ENCODE measurements at places on chromosomes 7 and 10. TPM values are rescaled to one million over a fixed set of nuclear protein-coding genes. Genes with fewer than 3 reads are reported as not detected.

The ALDH18A1 gene
- 33.4 TPM for total RNA-seq

The SYT15B gene
- 15.0 TPM for total RNA-seq

The SHH gene
- total RNA-seq: 0.62 TPM

The CYP3A7 gene
- total RNA-seq: not detected

The ENO4 gene
- 0.67 TPM for total RNA-seq

The CFTR gene
- total RNA-seq: 11.6 TPM

The NPFFR1 gene
- total RNA-seq: not detected

The EPO gene
- total RNA-seq: not detected

The MAPK8 gene
- 13.6 TPM for total RNA-seq

The STAG3 gene
- not detected for total RNA-seq

GRCh38 chr10:29327746-29328102 is 38.9 kb downstream of the LYZL1 start:
- no peak for DNase-seq

- no peak for DNase-seq
These were observed 61.5 kb downstream of the GDI2 start for GRCh38 chr10:5751601-5752253.

GRCh38 chr10:6995831-6996230 is 415.0 kb downstream of the SFMBT2 start:
- no peak for DNase-seq

- DNase-seq: no peak
These were observed 57.9 kb upstream of the TMEM72 start for GRCh38 chr10:44853148-44853734.

DNA sequence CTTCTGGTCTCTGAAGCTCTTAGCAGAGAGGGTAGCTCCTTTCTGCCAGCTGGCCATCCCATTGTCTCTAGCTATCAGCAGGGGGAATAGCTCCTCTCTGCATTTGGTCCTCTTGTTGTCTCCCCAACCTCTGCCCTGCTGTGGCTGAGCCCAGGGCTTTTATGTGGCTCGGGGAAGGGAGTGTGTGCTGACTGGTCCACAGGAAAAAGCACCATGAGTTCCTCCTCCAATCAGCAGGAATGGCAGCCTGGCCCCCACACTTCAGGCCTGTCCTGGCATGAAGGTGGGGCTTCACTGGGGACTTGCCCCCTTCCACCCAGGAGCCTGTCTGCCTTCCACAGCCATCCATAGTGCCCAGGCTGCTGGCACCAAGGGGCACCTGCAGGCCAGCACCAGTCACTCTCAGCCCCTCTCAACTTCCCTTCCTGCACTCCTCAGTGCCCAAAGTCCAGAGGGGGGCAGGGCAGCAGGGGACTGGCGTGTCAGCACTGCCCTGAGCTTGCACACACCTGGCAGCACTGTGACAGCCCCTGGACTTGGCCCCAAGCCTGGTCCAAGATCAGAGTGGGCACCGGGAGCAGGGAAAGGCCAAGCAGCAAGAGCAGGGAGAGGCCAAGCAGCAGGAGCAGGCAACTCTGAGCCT is 36.2 kb downstream of the NOLC1 start:
- no peak for DNase-seq

GRCh38 chr10:19245889-19246752 is 197.5 kb downstream of the MALRD1 start:
- DNase-seq: no peak

DNA sequence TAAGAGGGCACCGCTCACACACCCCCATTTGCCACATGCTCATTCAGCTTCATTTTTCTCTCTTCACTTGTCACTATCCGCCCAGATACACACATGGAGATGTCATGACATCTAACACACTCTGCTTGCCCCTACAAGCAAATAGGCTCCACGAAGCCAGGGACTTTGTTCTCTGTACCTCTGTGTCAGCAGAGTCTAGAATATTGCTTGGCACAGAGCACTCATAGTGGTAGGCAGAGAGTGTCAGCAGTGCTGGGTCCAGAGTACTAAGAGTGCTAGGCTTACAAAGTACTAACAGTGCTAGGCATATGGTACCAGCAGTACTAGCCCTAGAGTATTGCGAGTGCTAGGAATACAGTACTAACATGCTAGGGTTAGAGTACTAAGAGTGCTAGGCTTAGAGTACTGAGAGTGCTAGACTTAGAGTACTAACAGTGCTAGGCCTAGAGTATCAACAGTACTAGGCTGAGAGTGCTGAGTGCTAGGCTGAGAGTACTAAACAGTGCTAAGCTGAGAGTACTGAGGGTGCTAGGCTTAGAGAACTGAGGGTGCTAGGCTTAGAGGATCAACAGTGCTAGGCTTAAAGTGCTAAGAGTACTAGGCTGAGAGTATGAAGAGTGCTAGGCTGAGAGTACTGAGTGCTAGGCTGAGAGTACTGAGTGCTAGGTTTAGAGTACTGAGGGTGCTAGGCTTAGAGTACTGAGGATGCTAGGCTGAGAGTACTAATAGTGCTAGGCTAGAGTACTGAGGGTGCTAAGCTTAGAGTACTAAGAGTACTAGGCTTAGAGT is 166.1 kb downstream of the PRKAG2 start:
- no peak for DNase-seq

- DNase-seq: no peak
These were observed 353.4 kb upstream of the GALNT17 start for GRCh38 chr7:70778585-70778984.

DNA sequence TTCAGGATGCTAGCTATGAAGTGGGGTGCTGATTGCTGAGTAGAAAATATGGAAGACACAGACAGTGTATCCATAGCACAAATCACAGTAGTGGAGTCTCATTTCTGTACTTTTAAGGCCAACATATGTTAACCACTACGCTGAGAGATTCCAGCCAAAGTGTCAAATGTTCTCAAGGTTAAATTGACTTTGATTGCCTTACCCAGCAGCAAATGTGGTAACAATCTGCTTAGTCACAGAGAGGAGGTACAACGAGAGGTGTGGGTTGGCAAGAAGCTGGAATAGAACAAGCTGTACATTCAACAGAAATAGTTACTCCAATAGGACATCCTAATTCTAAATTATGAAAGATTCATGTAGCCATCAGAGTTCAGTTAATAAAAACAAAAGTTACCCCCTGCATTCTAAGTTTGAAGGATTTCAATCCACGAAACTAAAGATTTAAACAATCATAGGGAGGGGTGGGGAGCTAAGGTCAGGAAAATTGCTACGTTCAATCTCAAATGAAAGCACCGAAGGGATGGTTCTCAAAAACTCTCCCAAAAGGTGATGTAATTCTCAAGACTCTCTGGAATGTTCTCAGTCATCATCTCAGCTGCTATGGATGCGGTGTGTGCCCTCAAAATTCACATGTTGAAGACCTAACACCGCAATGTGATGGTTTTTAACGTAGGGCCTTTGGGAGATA is 137.0 kb downstream of the ETV1 start:
- no peak for DNase-seq

DNA sequence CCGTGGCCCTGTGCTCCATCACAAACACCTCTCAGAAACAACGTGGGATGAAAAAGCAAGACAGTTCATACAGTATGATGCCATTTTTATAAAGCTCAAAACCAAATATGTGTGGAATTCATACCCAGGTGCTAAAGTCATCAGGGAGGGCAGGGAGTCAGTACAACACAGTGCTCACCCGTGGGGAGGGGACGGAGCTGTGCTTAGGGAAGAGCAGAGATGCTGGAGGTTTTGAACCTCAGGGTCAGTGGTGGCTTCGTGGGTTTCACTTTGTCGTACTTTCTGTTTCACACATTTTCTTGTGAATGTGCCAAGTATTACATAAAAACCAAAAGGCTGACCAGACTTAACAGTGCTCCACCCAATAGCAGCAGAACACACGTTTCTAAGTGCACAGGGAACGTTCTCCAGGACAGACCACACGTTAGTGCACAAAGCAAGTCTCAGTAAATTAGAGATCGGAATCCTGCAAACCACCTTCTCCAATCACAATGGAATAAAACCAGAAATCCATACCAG is 21.2 kb downstream of the ZMIZ2 start:
- no peak for DNase-seq

DNA sequence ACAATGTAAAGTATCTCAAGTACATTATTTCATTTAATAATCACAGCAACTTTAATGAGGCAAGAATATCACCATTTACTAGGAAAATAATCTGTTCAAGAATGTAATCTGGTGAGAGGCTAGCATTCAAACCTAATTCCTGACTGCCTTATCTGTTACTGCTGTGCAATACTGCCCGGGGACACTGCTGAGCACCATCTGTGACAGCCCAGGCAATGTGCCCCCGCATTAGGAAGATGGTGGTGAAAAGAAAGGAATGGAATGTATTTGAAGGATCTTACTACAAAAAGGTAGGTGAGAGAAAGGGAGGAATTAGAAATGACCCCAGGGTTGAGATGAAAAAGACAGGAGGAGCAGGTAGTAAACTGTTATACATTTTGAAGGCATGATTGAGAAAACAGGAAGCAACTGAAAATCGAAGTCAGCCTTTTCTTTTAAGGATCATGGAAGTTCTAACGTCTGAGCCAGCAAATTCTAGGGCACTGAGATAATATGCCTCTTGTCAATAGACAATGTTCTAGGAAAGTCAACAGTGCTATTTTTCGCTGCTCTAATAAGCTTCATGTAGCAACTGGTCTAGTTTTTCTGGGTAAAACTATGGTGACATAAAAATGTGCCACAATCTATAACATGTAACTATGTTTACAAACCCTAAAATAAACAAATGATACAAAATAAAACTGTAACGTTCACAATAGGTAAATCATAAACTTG is 90.4 kb downstream of the ETV1 start:
- no peak for DNase-seq

- DNase-seq: peak; percentile 82
These were observed at the start of gene IL6 for GRCh38 chr7:22726907-22727713. IL6 (plus strand) TSS chr7:22727200; CDS start chr7:22727263, 63 bp downstream.

- no peak for DNase-seq
These were observed 70.0 kb downstream of the MINDY4 start for GRCh38 chr7:30841025-30841735.

- no peak for DNase-seq
These were observed 131.8 kb upstream of the CTTNBP2 start for GRCh38 chr7:118005026-118005425.

DNA sequence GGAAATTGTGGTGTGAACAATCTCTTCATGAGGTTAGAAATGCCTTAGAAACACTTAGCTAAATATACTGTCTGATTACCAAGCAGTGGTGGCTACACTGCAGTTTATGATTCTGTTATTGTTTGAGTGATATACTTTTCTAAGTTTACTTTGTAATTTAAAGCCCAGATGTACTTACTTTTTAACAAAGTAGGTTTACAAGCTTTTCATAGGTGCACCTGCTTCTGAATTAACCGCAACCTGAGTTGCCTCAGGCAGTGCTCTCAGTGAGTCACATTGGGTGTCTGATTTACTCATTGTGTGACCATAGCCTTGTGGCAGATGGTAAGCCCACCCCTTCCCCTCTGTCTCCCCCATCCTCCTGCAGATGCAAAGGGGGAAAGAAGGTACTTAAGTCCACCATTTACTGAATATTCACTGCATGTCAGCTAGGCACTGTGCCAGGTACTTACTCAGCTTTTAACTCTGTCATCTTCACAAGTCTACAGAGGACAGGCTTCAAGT is 9.0 kb downstream of the MTURN start:
- no peak for DNase-seq

GRCh38 chr7:140923358-140924006 is 1.2 kb downstream of the BRAF start:
- DNase-seq: no peak

DNA sequence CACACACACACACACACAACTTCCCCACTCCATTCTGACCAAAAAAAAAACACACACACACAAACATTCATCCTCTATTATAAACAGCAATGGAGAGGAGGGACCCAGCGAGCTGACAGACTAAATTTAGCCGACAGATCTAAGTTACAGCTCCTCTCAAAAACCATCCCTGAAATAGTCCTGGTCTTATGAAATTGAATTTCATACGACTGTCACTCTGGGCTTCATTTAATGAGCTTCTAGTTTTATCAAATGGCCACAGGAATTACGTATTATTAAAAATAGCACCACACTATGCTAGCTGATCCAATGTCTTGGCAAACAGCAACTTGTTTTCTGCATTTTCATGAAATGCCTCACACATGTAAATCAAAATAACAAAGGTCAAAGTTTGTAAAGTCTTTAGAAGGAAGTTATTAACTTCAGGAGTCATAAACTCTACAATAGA is 131.3 kb upstream of the ASAH2 start:
- DNase-seq: no peak

GRCh38 chr7:134996097-134996550 is 9.8 kb downstream of the AGBL3 start:
- DNase-seq: no peak

DNA sequence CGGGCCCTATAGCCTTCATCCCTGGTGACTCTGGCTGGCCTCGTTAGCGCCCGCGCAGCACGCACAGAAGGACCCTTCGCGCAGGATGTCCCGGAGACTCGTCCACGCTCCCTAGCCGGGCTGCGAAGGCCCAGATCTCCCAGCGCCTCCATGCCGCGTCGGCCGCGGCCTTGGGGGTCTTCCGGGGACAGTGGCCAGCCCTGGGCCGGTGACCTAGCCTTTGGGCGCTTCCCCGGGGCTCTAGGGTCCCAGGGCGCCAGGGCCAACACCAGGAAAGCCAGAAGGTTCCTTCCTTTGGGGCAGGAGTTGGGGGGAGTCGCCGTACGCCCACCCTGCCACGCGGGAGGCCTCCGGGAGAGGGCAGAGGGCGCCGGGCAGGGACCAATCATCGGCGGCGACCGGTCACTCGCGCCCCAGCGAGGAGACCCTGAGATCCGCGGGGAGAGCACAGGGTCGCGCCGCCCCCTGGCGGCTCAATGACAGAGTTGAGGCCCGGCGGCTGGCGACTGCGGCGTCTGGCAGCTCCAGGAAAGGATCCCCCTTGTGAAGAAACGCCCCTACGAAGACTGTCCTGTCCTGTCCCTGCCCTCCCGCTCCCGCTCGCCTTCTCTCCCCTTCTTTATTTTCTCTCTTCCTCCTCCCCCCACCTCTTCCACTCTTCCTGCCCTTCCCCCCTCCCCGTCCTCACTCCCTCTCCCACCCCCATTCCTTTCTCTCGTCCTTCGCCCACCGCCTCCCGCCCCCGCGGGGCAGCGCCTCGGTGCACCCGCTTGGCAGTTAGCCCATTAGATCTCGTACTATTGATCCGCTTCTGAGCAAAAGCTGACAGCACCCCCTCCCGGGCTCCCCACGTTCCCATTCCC is 62.3 kb upstream of the LBX1 start:
- DNase-seq: peak; percentile 47

DNA sequence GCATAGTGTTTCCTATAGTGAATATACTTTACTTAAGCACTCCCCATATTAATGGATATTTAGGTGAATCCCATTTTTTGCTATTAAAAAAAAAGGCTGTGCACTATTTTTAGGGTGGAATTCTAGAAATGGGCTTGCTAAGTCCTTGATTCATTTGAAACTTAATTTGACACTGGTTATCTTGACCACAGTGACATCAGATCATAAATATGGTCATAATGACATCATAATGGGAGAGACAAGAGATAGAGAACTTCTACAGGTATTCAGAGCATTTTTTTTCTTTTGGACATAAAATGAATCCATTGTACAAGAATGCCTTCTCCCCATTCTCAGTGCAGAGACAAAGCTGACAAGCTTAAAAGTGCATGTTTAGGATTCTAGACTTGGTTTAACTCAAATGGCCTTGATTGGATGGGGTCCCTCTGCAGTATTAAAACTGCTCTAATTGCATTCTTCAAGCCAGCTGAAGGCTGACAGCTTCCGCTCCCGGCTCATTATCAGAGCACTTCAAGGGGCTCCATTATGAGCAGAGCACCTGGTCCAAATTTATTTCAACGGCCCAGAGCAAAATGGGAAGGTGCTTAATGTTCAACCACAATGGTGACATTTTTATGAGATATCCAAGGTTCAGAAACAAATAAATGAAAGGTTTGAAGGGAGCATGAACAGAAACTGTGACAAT is 104.8 kb downstream of the JAZF1 start:
- DNase-seq: no peak
